ENCODE measurements at places on chromosomes 2 and 18. TPM values are rescaled to one million over a fixed set of nuclear protein-coding genes. Genes with fewer than 3 reads are reported as not detected.

- no peaks in the 10 kb centered on the region for H3K27me3 ChIP-seq
- H3K27ac ChIP-seq: no peak overlapping the region
- H3K4me1 ChIP-seq: peaks cover 49% of the 10 kb centered on the region
- no peak for DNase-seq
- no peak overlapping the region for H3K4me3 ChIP-seq
- H3K36me3 ChIP-seq: no peaks in the 10 kb centered on the region
Observed at GRCh38 chr2:160465406-160465805, 28.2 kb downstream of the RBMS1 start.

- peak; percentile 93 for DNase-seq
- peak overlapping the region; percentile 97 for H3K4me3 ChIP-seq
- no peaks in the 10 kb centered on the region for H3K27me3 ChIP-seq
- H3K4me1 ChIP-seq: peaks cover 38% of the 10 kb centered on the region
- peaks cover 15% of the 10 kb centered on the region for H3K36me3 ChIP-seq
- H3K27ac ChIP-seq: peak overlapping the region; percentile 98
Observed at GRCh38 chr2:28395334-28396061, 2.8 kb downstream of the FOSL2 start.

GRCh38 chr18:7722955-7723354, 155.8 kb downstream of the PTPRM start:
- H3K4me3 ChIP-seq: no peak overlapping the region
- H3K27ac ChIP-seq: no peak overlapping the region
- no peak for DNase-seq
- H3K4me1 ChIP-seq: peaks cover 40% of the 10 kb centered on the region
- no peaks in the 10 kb centered on the region for H3K27me3 ChIP-seq

KIF5C gene
- total RNA-seq: 2.6 TPM

MEP1B gene
- total RNA-seq: 0.49 TPM

All from gastrocnemius medialis (tissue), 4 donors.